Umbilical cord (tissue), 2 donors: ENCODE measurements at places on chromosomes 5 and 9.

DNA sequence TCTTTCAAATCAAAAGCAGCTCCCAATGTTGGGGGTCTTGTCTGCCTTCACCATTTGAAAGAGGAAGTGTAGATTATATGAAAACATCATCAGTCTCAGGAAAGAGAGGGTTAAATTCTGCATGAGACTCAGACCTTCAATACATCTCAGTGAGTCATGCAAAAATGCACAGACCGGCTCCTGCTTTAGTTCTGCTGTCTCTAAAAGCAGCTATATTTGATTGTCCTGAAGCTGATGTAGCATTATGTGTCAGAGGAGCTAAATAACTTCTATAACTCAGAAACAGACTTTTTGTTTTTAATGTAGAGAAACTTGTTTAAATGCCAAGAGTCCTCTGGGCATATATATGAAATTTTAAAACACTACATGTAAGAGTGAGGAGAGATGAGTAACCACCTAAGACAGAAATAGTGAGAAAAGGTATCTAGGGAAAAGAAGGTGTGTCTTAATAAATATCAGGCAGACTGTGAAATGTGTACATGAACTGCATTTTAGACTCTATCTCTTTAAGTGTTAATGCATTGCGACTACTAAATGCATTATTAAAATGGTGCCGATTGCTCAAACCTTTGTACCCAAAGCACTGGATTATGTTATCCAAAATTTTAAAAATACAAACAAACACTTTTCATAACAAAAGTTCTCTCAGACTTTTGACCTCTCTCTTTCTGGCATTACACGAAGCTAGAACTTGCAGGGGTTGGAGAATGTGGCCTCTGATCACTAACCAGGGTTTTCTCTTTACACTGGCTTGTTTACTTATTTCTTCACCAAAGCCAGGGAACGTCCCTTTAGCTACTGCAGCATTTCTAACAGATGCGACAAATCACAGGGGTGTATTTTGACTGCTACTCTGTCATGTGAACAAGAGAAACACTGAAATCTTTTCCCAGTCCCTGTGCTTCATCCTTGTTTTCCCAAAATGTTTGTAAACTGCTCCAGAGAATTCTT is 302.3 kb downstream of the ARL15 start:
- DNase-seq, result peak; percentile 81

- peak; percentile 79 for DNase-seq
Observed at GRCh38 chr5:177300236-177300880, 3.2 kb downstream of the RAB24 start.

DNA sequence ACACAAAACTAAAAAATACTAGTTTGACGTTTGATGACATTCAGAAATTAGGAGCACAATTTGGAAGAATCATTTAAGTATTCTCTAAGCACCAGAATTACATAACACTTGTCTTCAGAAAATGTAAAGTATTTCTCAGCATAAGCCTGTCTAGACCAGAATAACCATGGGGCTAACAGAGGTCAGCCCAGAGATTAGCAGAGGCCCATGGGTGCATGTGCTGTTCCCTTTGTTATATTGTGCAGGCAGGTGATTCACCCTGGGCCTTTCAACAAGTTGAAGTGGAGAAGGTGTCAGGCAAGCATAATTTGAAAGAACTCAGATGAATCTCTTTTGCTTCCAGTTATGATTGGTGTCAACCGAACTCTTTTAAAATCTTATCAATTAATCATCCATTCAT is 227.9 kb downstream of the LURAP1L start:
- no peak for DNase-seq

DNA sequence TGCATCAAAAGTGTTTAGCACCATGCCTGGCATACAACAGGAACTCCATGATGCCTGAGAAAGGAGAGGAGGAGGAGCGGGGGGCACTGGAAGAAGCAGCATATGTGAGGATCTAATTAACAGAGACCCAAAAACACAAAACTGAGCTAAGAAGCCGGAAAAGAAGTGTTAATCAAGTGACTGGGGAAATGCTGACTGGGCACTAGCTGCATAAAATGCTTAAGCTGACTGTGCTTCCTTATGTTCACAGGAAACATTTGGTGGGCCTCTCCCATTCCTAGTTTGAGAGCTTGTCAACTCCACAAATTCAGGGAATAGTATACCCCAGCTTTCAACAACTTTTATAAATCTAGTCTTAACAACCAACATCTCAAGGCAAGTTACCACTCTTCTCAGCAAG is 26.6 kb downstream of the DEPDC1B start:
- DNase-seq, result no peak

GRCh38 chr5:41122459-41122858 is 51.3 kb upstream of the MROH2B start:
- no peak for DNase-seq

GRCh38 chr9:26856413-26857032 is 36.1 kb downstream of the CAAP1 start:
- DNase-seq, result no peak

DNA sequence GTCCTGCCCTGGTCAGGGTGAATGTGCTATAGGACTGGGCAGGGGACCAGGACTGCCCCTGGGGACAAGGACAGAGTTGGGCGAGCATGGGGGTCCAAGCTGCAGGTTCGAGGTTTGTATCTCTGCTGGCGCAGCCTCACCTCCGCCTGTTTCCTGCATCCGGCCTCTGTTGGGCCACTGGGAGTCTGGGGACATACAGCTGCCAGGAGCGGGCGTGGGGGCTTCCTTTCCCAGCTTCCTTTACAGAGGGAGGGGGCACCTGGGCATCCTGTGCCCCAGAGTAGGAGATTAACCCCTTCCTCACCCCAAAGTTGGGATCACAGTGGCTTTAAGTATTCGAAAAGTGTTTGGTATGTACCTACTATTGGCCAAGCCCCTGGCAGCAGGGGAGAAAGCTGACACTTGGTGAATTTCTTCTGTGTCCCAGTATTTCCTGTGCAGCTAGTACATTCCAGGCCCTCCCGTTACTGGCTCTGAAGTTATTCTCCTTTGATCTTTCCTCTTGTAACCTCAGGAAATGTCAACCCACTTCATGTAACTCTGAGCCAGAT is 19.0 kb downstream of the OLFML2A start:
- no peak for DNase-seq

GRCh38 chr9:22005702-22006606 is 3.2 kb downstream of the CDKN2B start:
- DNase-seq, result no peak

- DNase-seq, result no peak
Observed at GRCh38 chr5:124557761-124558160, 188.7 kb downstream of the ZNF608 start.

- DNase-seq, result no peak
Observed at GRCh38 chr5:177064500-177065277, 22.0 kb upstream of the FGFR4 start.

- DNase-seq, result no peak
Observed at GRCh38 chr5:135318924-135319323, 80.1 kb downstream of the MACROH2A1 start.

DNA sequence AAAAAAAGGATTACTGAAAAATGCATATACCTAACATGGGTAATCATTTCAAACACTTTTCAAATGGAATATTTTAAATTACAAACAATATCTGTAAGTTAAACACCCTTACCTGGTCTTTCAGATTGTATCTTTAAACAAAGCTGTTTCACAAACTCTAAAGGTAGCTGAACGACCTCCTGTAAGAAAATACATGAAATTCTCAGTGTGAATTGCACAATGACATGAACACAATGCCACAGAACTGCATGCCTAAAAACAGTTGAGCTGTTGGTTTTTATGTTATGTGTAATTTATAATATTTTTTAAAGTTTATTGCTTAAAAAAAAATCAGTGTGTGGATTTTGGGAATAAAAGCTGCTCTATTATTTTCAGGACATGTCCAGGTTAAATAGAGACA is 17.5 kb downstream of the IPPK start:
- no peak for DNase-seq

DNA sequence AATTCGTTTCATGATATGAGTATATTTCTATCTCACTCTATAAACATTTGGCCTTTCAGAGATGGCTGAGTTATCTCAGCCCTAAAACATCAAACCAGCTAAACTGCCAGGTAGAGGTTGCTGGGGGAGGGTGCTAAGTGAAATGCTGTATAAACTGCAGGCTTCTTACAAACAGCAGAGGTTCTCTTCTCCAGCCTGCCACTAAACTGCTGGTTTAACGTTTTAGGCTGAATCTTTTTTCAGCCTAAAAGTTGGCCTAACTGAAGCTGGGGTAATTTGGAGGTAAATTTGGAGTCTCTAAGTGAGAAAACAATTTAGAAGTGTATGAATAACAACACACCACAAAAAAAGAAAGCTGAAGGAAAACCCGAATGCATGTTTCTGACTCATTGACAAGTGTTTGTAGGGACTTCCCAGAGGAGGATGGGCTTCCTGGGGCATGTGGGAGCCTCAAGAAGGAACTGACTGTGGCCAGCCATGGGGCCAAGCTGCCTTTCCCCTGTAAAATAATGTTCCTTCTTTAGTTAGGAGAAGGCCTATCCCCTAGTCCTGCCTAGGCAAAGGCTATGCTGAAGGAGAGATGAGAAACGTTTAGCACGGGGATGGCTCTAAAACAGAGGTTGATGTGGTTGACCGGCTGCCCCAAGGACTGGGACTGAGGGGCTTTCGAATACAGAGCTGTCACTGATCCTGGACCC is 44.3 kb downstream of the SLC28A3 start:
- no peak for DNase-seq

DNA sequence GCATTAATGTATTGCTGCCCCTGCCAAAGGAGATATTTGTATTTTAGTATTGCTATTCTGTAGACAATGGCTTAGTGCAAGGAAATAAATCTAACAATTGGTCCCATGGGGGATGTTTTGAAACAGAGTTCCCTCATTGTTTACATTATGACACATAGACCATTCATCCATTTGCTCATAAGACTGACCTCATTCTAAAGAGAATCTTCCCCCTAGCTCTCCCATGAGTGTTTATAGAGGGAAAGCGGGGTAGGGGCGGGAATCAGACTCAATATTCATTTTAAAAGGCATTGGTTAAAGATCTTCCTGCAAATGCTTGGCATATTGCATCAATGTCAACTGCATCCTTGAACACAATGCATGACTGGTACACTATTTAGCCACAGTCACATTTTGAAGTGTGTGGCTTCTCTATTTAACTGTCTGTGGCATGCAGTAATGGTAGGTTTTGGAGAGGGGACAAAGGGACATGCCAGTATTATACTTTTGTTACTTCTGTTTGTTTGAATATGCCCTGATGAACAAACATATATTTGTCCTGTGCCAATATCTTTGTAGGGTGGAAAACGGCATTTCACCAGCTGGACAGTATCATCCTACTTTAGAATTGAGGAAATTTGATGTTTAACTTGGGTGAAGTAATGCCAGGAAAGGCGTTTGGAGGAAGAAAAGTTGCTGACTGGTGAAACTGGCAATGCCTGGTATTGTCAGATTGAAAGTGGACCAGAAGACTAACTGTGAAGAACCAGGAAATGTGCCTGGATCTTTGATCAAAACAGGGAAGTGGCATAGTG is 84.1 kb upstream of the MEGF10 start:
- no peak for DNase-seq

DNA sequence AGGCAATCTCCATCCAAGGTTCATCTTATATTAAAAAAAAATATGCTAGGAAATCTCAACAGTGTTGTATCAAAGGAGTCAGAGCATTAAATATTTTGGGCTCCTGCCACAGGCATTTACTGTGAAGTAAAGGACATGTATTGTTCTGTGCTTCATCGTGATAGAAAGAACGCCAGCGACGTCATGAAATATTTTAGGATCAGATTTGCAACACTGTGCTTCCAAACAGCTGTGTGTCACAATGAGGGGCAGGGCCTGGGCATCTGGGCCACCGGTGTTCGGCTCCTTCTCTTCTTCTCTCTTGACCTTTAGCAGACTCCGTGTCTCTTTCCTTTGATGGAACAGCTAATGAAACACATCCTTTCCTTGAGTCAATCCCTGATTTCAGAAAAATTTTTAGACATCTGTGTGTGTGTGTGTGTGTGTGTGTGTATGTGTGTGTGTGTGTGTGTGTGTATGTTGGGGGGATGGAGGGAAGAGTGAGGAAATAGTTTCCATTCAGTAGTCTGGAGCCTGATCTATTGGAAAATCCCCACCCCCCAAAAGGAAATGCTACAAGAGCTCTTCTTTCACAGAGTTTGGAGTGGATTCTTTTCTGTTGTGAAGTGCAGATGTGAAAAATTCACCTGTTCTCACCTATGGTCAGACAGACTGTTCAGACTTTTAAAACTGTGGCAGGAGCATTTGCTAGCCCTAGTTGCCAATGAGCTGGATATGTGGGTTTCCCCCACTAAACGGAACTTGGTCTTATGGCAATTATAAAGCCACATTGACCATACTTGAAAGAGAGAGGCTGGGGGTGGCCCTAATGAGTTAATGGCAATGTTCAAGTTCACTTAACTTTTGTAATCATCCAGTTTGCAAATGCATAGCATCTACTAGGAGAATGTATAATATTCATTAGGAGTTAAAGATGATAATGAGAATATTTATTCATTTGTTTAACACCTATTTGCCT is 18.1 kb upstream of the TNC start:
- DNase-seq, result no peak

GRCh38 chr5:87116825-87117512 is 150.7 kb upstream of the RASA1 start:
- no peak for DNase-seq

DNA sequence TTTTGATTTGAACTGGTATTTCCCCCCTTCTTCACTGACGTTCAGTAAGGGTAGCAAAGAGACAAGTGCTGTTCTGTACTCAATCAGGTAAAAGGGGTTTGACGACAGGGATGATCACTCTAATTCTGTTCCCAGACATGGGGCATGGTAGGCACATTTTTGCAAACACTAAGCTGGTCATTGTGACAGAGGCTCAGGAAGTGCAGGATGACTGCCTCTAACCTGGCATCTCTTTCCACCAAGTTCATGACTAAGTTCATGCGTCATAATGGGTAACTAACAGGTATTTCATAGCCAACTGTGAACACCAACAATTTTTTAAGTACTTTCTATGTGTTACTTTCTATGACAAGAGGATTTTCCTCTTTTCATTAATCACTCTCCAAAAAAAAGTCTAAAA is 166.5 kb downstream of the MAPKAP1 start:
- no peak for DNase-seq

DNA sequence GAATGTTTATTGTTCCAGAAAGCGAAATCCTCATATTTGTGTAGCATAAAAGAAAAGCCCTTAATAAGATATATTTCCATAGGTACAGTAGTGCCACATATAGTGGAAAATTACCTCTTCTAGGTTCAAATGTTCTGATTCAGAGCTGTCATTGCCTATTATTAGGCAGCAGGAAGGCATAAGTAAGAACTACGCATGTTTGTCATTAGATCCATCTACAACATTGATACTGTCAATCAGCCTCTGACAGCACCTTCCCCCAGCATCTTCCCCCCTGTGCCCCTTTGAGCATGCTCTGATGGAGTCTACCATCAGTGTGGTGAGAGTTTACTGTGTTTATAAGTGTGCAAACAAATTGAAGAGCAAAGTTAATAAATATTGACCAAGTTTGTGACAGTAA is 816.1 kb downstream of the TLE4 start:
- DNase-seq, result no peak

DNA sequence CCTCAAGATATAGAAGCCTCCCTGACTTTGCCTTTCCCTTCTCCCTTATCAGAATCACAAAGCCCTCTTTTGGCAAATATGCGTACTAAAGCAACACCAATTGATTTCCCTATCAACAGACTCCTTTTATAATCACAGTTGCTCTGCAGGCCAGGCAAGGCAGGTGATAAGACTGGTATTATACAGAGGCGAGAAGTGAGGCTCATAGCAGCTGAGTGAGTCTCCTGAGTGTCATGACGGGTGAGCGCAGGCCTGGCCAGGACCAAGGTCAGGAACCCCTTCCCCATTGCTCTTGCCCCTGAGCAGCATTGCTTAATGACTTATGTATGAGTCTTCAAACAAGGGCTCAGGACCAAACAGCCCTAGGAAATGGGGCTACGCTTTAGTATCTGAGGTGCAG is 70.8 kb downstream of the FBXO38 start:
- no peak for DNase-seq
